Dorsolateral prefrontal cortex (tissue), 122 donors: ENCODE measurements at places on chromosomes 6 and 20. TPM values are rescaled to one million over a fixed set of nuclear protein-coding genes. Genes with fewer than 3 reads are reported as not detected.
A peak's percentile ranks its signal among the peaks of the same experiment; 100 is the strongest.

- DNase-seq: no peak
Measured at GRCh38 chr20:43430265-43431133, 27.2 kb upstream of the SRSF6 start.

- DNase-seq: no peak
Measured at GRCh38 chr6:148166339-148166968, 176.2 kb upstream of the SASH1 start.

DNA sequence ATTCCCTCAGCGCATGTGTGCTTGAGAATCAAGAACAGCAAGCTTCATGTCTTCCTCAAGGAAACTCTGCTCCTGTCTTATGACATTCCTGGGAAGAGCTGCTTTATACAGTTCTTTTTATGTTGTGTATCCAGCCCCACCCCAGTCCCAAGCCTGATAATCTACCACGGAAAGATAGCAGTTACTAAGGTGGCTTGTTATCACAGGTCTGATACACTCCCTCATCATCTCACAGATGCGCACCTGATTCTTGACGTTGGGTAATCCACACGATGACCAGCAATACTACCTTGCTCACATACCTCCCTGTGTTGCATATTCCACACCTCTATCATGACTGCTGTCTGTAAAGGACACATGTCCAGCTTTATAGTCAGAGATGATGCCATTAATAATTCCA, 3.2 kb downstream of the NHLRC1 start:
- no peak for DNase-seq

DNA sequence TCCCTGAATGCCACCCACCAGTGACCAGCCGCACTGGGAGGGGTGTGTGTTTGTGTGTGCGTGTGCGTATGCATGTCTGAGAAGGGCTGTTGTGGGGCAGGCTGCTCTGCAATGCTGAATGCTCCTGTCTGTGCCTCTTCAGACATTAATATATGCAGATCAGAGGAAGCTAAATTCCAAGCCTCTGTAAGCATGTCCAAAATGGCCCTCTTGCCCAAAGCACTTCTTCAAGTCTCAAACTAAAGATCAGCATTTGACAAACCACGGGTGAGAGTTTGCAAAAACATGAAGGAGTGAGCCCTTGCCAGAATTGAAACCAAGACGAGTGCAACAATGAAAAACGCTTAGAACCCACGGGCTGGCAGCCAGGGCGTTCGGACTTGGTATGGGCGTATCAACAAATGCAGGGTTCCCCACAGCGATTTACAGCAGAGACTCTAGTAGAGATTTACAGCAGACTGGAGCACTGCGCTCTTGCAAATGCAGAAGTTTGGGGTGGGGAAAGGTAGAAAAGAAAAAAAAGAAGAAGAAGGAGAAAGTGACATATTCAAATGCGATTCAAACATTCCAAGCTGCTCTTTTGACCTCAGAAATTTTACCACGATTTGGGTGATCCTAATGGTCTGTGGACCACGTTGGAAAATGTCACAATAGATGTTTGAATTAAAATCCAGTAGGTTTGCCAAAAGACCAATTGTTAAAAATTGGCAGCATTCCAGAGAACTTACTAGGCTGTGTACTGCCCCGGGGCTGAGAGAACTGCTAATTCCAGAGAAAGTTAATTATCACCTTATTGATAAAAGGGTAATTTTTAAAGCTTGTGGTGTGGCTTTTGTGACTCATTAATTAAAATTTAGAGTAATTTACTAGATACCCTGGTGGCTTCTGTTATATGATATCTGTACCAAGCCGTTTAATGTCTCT, 3.5 kb downstream of the SCML4 start:
- DNase-seq: peak; percentile 25

GRCh38 chr20:38152621-38153221, 12.3 kb downstream of the TGM2 start:
- peak; percentile 16 for DNase-seq

DNA sequence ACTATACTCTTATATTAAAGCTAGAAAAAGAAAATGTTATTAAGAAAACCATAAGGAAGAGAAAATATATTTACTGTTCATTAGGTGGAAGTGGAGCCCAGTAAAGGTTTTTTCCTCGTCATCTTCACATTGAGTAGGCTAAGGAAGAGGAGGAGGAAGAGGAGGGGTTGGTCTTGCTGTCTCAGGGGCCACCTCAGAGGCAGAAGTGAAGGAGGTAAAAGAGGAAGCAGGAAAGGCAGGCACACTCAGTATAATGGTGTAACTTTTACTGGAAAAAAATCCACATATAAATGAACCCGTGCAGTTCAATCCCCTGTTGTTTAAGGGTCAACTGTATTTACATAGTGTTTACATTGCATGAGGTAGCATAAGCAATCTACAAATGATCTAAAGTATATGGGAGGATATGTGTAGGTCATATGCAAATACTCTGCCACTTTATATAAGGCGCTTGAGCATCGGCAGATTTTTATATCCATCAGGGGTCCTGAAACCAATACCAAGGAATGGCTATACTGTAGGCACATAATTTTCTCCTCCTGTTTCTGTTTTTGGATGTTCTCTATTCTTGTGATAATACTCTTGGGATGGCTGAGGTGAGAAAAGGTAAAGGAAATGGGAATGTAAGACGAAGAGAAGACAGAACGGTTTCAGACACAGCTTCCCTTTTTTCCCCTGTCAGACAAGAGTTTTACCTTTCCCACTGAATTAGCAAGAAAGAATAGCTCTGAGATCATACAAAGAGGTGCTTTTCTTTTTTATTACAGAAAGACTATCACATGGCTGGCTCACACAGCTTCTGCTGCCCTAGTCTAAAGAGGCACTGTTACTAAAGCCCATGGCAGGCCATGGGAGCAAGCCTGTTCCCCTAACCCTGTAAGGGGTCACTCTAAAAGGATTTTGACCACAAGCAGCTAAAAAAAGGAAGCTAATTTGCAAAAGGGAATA, 59.9 kb downstream of the NUDT3 start:
- no peak for DNase-seq

DNA sequence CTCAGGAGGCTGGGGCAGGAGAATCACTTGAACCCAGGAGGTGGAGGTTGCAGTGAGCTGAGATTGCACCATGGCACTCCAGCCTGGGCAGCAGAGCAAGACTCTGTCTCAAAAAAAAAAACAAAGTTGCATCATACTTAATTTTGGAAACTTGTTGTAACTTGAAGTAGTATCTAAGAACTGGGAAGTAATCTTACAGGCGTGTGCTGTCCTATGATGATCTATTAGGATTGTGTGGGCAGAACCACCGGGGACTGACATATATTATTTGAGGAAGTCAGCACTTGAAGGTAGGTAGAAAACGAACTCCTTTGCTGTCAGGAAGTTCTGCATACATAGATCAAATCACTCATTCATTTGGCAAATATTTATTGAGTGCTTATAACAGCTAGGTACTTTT, 188.5 kb downstream of the ZNF217 start:
- DNase-seq: no peak

GRCh38 chr20:10721976-10722375, 48.2 kb upstream of the JAG1 start:
- no peak for DNase-seq

DNA sequence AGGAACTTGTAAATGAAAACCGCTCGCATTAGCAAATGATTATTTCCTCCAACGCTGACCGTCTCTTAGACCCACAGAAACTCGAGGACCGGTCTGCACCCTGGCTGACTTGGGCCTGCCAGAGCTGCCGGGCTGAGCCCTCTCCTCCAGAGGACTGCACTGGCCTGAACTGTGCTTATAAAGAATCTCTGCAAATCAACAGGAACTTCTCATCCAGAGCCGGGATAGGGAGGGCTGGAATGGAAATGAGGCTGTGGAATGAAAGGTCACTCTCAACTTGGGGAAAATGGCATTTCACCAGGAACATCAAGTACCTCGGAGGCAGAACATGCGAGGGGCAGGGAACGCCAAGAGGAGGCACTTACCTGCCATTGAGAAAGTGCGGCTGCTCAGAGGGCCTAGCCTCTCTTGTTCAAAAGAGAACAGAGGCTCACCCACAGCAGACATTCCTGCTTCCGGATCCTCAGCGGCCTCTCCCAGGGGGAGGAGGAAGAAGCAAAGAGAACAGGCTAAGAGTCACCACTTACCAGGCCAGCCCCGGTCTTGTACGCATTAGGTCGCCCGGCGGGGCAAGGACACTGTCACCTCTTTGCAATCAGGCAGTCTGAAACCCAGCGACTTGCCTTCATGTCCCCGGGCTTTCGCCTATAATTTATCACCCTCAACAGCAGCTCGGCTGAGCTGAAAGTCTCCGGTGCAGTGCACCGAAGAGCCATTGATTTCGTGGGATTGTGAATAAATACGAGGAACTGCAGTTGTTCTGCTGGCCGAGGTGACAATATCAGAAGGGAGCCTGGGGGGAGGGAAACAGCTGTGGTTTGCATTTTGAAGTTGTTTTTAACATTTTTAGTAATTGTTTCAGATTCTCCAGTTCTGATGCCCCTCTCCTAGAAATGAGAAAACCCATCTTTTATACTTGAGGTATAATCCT, 37.6 kb downstream of the ZMYND8 start:
- peak; percentile 62 for DNase-seq

- DNase-seq: no peak
Measured at GRCh38 chr20:39878809-39879208, 810.2 kb downstream of the MAFB start.

The TAP2 gene
- 21.7 TPM for total RNA-seq

The RIPOR3 gene
- total RNA-seq: 14.7 TPM

GRCh38 chr20:51487565-51488268, 54.8 kb downstream of the NFATC2 start:
- DNase-seq: no peak

DNA sequence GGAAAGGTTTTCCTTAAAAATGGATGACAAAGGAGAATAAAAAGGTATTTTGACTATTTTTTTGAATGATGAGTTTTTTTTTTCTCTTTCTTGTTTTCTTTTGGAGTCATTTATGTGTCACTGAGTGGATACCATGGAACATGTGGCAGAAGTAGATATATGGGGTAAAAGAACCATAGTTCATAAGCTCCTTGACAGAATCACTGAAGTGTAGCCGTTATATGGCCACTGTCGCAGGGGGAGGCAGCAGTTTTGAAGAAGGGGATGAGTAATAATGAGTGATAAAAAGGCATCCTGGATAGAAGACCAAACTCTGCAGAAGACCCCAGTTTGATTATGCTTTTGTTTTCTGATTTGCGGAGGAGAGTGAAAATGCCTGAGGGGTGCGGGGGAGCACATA, 15.5 kb downstream of the PTPN1 start:
- no peak for DNase-seq

GRCh38 chr6:79993911-79994309, 10.5 kb upstream of the TTK start:
- no peak for DNase-seq

The SNAP25 gene
- total RNA-seq: 1,429 TPM

The LAMP5 gene
- 49.6 TPM for total RNA-seq

DNA sequence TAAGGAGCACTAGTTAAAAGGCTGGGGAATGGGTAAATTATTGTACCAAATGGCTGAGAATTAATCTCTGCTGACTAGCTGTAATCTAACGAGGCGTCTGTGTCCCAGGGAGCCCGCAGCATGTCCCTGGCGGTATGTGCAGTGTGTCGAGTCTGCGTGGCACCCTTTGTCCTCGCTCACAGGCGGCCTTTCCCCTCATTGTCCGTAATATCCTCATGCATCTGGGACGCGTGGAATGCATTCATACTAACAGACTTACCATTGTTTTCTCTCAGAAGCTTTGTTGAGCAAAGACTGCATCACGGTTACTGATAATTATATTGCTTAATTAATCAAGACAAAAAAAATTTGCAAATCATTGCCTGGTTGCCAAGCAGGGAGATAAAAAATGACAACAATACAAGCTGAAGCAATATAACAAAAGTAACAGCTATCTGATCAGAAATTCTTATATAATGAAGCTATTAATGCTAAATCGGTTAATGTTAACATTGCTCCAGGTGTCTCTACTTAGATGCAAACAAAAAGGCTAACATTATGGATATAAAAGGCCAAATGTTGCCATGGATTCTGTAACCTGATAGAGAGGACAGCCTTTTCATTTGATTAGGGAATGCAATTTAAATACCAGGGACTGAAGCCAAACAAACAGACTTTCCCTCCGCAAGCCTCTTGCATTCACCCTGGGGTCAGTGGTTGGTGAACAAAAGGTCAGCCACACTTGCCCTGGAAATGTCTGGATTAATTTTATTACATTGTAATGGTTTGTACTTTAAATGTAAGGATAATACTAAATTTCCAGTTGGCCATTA, 124.8 kb downstream of the INSM1 start:
- peak; percentile 63 for DNase-seq

DNA sequence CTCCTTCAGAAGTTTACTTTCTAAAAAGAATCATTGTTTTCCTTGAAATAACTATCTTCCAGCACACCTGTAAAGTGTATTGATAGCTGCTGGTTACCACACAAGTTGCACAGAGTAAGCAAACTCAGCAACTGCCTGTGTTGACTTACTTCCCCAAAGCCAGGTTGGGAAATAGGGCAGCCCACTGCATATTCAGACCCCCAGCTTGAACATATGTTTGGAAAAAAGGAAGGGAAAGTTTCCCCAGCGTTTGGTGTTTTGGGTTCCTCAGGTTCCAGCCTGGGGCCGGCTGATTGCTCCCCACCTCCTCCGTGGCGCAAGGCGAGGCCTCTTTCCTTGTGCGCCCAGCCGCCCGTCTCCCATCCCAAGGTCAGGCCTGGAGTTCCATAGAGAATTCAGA, 70.1 kb upstream of the QKI start:
- no peak for DNase-seq

GRCh38 chr6:72761761-72762160, 139.9 kb downstream of the KCNQ5 start:
- no peak for DNase-seq

The C6orf47 gene
- total RNA-seq: 15.0 TPM

DNA sequence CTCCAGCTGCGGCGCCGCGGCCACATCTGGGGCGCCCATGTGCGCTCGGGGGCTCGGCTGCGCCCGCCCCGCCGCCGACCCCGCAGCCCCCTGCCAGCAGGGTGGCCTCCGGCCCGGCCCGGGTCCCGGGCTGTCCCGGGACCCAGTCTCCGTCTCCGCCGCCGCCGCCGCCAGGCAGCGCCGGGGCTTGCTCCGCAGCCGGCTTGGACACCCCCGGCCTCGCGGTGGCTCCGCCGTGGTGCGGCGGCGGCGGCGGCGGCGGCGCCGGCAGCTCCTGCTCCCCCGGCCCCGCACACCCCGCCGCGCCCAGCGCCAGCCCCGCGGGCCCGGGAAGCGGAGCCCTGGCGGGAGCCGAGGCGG, 219 bp downstream of the ISM1 start:
- DNase-seq: no peak
